ENCODE measurements at places on chromosomes 11 and 22. TPM values are rescaled to one million over a fixed set of nuclear protein-coding genes. Genes with fewer than 3 reads are reported as not detected.

PHETA2 gene
- 15.8 TPM for total RNA-seq

LARGE2 gene
- 0.09 TPM for total RNA-seq

RASSF10 gene
- total RNA-seq, result not detected

CASP5 gene
- total RNA-seq, result 0.14 TPM

P2RY2 gene
- not detected for total RNA-seq

FAM180B gene
- total RNA-seq, result 0.09 TPM

IRAG1 gene
- 14.4 TPM for total RNA-seq

TREH gene
- not detected for total RNA-seq

UBQLNL gene
- total RNA-seq, result 0.14 TPM

SLC15A3 gene
- 15.8 TPM for total RNA-seq

THY1 gene
- total RNA-seq, result 200 TPM

DRAP1 gene
- total RNA-seq, result 245 TPM

TMEM121B gene
- under 0.01 TPM for total RNA-seq

DAGLA gene
- 1.3 TPM for total RNA-seq

CCDC116 gene
- total RNA-seq, result 0.18 TPM

OR10W1 gene
- total RNA-seq, result not detected

MMP11 gene
- total RNA-seq, result 9.2 TPM

CDC42BPG gene
- under 0.01 TPM for total RNA-seq

DEFB131B gene
- total RNA-seq, result not detected

C11orf52 gene
- not detected for total RNA-seq

RNF215 gene
- 26.2 TPM for total RNA-seq

OR2AT4 gene
- total RNA-seq, result not detected

APOL4 gene
- 2.3 TPM for total RNA-seq

ZNF215 gene
- total RNA-seq, result 3.1 TPM

CASP1 gene
- total RNA-seq, result 29.3 TPM

OR52N2 gene
- total RNA-seq, result not detected

CUL5 gene
- 35.4 TPM for total RNA-seq

VSIG2 gene
- 0.18 TPM for total RNA-seq

CNGA4 gene
- total RNA-seq, result 0.09 TPM

CREB3L1 gene
- total RNA-seq, result 30.7 TPM

SEC14L2 gene
- 9.3 TPM for total RNA-seq

RBM14 gene
- 16.2 TPM for total RNA-seq

CHRM1 gene
- not detected for total RNA-seq

TRAF6 gene
- 3.4 TPM for total RNA-seq

DERL3 gene
- total RNA-seq, result 0.14 TPM

INS gene
- not detected for total RNA-seq

TMA7B gene
- not detected for total RNA-seq

BRD1 gene
- 18.3 TPM for total RNA-seq

NAV2 gene
- total RNA-seq, result 4.1 TPM

Measured in smooth muscle cell of bladder (primary cell).